ENCODE measurements at places on chromosomes 13 and 19.

- DNase-seq, result no peak
Observed at GRCh38 chr13:43596924-43597598, 189.7 kb downstream of the ENOX1 start.

- DNase-seq, result peak; percentile 71
Observed at GRCh38 chr19:57888560-57889231, at the start of gene ZNF814. TSS of gene ZNF814 (minus strand) at chr19:57889037. CDS start at chr19:57888802, 235 bp downstream.

- DNase-seq, result no peak
Observed at GRCh38 chr13:87903553-87903952, 232.4 kb downstream of the SLITRK5 start.

DNA sequence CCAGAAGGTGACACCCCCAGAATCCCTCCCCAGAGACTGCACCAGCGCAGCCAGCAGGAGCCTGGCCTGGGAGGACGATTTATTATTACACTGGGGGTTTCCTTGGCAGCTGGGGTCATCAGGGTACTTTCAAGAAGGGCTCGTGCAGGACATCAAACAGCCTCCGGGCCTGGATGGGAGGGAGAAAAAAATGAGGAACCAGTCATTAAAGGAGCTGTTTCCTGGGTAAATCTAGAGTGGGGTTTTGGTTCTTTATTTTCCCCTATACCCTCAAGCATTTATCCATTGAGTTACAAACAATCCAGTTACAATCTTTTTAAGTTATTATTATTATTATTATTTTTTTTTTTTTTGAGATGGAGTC lies 3.1 kb downstream of the POLR1G start:
- DNase-seq, result no peak

- no peak for DNase-seq
Observed at GRCh38 chr19:41936961-41937360, 8.7 kb upstream of the ERFL start.

GRCh38 chr19:14678199-14678598 lies 3.6 kb upstream of the ADGRE3 start:
- no peak for DNase-seq

- DNase-seq, result no peak
Observed at GRCh38 chr19:13669780-13670355, 94.5 kb upstream of the MRI1 start.

- DNase-seq, result no peak
Observed at GRCh38 chr19:52679598-52679997, 41.4 kb upstream of the ZNF83 start.

- DNase-seq, result peak; percentile 72
Observed at GRCh38 chr13:38872693-38873092, 117.9 kb downstream of the STOML3 start.

- DNase-seq, result no peak
Observed at GRCh38 chr19:34265221-34265650, 10.9 kb downstream of the GARRE1 start.

DNA sequence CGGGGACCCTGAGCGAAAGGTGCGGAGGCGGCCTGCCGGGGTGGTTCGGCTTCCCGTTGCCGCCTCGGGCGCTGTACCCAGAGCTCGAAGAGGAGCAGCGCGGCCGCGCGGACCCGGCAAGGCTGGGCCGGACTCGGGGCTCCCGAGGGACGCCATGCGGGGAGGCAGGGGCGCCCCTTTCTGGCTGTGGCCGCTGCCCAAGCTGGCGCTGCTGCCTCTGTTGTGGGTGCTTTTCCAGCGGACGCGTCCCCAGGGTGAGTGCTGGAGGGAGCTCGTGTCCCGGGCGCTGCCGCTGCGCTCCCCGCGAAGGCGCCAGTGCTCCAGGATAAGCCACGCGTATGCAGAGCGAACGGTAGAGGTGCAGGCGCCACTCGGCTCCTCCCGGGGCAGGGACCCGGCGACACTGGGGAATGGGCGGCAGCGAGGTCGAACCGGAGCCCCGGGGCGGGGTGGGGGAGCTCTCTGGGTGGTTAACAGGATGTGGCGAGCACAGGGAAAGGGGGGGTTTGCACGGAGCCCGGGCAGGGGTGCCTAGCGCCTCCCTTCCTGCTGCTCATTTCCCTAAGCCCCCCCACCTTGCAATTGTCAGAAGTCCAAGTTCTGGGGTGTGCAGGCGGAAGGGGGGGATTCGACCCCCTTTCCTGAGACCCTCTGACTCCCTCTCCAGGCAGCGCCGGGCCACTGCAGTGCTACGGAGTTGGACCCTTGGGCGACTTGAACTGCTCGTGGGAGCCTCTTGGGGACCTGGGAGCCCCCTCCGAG lies at the start of gene IL27RA:
IL27RA (plus strand) TSS at position 44 of the 762 bp plus-strand sequence; CDS start at position 155, 111 bp downstream.
- DNase-seq, result peak; percentile 67

GRCh38 chr19:54179921-54180461 lies 7.0 kb upstream of the TMC4 start:
- DNase-seq, result no peak

GRCh38 chr13:36549755-36550154 lies 117.5 kb downstream of the CCNA1 start:
- no peak for DNase-seq

DNA sequence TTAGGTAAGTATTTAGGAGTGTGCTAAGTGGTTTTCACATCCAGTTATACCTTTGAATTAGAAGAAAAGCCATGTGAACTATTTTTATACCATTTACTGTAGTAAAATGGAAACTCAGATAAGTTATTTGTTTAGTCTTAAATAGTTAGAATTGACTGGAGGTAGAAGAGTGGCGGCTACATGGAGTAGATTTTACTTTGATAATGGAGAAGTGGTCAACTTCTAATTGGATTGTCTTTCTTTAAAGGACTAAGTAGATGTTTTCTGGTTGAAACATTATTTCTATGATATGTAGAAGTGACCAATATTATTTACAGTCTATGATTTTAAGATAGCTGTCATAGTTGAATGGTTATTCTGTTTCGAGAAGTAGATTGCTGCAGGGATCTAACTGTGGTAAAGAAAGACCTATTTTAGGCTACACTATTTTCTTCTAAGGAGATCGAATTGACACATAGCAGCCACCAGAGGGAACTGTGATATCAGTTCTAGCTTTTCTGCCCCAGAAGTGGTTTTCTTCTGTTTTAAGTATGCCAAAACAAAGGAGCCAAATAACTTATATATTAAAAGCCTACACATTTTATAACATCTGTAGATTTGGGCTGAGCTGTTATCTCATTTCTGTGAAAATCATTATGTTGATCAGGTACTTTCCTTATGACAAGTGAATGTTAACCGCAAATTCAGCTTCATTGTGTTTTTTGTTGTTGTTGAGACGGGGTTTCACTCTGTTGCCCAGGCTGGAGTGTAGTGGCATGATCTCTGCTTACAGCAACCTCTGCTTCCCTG lies 26.1 kb downstream of the ZMYM2 start:
- DNase-seq, result no peak

DNA sequence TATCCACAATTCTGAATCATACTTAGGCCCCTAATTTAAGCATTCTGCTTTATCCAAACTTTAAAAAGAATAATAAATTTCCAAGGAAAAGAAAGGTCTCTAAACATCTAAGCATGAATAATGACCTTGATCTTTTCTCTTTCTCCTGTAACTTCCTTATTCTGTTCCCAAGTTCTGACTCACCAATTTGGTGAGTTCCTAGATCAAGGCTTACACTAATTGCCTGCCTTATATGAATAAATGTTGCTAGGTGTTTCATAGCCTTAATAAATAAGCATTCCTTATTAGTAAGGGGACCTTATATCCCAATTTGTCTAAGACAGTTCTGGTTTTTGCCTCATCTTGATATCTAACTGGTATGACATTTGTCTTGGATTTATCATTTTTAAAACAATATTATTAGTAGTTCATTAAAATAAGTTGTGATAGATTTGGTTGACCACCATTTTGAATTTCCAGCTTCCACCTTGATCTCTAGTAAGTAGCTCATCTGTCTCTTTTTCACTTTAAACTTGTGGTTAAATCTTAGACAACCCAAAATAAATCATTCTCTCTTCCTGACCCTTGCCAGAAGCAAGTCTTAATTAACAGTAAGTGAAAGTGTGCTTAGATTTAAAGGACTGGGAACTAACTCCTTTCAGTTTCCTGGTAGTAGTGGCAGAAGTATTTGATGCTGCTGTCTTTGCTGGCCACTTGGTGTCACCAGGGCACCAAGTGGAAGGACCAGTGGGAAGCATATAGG lies 121.2 kb upstream of the MLNR start:
- DNase-seq, result no peak

- no peak for DNase-seq
Observed at GRCh38 chr19:46155237-46155636, 7.2 kb downstream of the IGFL2 start.

DNA sequence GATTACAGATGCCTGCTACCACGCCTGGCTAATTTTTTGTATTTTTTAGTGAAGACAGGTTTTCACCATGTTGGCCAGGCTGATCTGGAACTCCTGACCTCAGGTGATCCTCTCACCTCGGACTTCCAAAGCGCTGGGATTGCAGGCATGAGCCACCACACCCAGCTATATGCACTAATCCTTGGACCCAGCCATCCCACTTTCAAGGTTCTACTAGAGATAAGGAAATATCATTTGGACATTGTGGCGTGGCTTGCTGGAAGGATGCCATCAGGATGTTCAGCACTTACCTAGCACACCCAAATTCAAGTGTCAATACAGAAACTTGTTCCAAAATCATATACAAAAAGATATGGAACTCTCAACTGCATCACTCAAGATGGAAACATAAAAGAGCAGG lies 136.4 kb downstream of the ABCC4 start:
- no peak for DNase-seq

- DNase-seq, result no peak
Observed at GRCh38 chr19:32497391-32497790, 83.6 kb upstream of the PDCD5 start.

- DNase-seq, result no peak
Observed at GRCh38 chr13:105957769-105958438, 577.6 kb downstream of the EFNB2 start.

GRCh38 chr13:44815623-44816022 lies 173.6 kb downstream of the NUFIP1 start:
- peak; percentile 65 for DNase-seq

Measured in body of pancreas (tissue), 4 donors.